ENCODE measurements at places on chromosomes 4 and X. TPM values are rescaled to one million over a fixed set of nuclear protein-coding genes. Genes with fewer than 3 reads are reported as not detected.
A peak's percentile ranks its signal among the peaks of the same experiment; 100 is the strongest.

Gene ARAF
- total RNA-seq: 63.5 TPM

Gene MAGEA2
- total RNA-seq: not detected

GRCh38 chr4:2482693-2483092 lies 13.8 kb downstream of the RNF4 start:
- no peak for DNase-seq

- DNase-seq: no peak
These were observed 143.1 kb downstream of the PALLD start for GRCh38 chr4:168639914-168640313.

Gene FHIP1A
- total RNA-seq: 19.8 TPM

Gene TMEM271
- not detected for total RNA-seq

DNA sequence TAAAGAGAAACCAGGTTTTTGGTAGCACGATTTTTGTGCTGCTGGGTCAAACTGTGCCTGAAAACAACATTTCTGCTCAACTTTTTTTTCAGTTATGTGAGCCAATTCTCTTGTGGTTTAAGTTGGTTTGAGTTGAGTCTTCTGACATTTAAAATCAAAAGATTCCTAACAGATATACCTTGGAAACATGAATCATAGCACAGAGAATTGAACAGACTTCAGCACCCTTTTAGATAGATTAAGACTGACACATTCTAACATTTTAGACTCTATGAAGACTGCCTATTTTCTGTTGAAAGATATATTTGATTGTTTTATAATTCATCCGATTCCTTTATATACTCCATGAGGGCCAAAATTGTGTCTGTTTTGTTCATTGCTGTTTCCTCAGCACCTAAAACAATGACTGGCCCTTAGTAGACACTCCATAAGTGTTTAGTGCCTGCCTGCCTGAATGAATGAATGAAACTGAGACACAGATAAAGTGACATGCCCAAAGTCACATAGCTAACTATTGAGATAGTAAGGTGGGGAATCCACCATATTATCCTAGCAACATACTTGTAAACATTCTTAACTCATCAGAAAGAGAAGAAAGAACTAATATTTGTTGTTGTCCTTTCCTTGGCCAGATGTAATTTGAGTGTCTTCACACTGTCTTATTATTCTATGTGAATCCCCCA lies 624.0 kb downstream of the MID1IP1 start:
- DNase-seq: no peak

- no peak for DNase-seq
These were observed 9.1 kb downstream of the USP51 start for GRCh38 chrX:55480390-55481062.

GRCh38 chr4:47590325-47590724 lies 105.2 kb downstream of the ATP10D start:
- no peak for DNase-seq

Gene RPS3A
- total RNA-seq: 2,661 TPM

Gene ATOH1
- total RNA-seq: not detected

GRCh38 chr4:78902298-78902697 lies 36.9 kb downstream of the PAQR3 start:
- DNase-seq: no peak

Gene ADGRL3
- 3.6 TPM for total RNA-seq

Gene USP17L29
- not detected for total RNA-seq

- DNase-seq: no peak
These were observed 32.6 kb downstream of the DOCK11 start for GRCh38 chrX:118528071-118528737.

GRCh38 chr4:66000510-66001117 lies 330.3 kb upstream of the EPHA5 start:
- DNase-seq: no peak

Gene PDLIM3
- total RNA-seq: 0.22 TPM

- no peak for DNase-seq
These were observed 15.5 kb downstream of the NUDT6 start for GRCh38 chr4:122906859-122907305.

Gene MAGEA1
- not detected for total RNA-seq

- no peak for DNase-seq
These were observed 1.9 kb downstream of the MAP3K15 start for GRCh38 chrX:19513383-19513782.

DNA sequence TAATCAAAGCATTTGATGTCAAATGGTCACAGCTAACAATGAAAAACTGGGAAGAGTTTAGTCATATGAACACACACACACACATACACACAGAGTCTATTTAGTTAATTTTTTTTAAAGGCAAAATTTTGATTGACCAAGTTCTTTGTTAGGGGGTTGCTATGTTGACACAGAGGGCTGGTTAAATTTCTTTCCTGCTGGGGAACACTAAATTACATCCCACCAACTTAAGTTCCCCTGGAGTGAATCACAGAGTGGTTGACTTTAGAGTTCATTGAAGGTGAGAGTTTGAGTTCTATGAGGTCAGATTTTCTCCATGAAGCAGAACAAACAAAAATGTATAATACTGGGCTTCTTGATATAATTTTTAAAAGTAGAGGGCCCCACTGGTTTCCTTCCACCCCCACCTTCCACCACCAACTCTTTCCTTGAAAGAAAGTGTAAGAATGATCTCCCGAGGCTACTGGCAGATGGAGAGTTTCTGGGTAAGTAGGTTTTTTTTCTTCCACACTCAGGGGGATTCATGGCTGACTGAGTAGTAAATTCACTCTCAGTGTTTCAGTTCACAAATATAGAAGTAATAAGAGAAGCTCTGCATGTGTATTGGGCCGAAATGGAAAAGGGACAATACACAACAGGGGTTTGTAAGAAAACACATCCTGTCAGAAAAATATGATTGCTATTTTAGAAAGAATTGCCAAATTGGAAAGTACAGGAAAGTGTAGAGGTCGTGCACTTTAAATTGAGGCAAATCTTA lies 917.0 kb upstream of the LCORL start:
- DNase-seq: no peak

DNA sequence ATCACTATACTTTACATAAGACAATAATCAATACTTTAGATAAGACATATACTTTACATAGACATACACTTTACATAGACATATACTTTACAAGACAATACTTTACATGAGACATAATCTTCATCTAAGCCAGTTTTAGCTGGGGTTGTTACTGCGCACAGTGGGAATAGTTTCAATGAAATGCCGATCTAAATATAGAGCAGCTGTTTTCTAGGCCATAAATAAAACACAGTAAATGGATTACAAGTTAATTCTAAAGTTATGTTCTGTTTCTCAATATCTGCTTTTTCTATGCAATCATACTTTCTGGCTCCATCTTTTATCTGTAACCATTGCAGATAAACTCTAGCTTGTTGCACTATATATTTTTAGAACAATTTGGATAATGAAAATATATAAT lies 1470.6 kb upstream of the PABPC4L start:
- DNase-seq: no peak

GRCh38 chr4:108982402-108983185 lies 219.7 kb upstream of the ETNPPL start:
- DNase-seq: no peak

DNA sequence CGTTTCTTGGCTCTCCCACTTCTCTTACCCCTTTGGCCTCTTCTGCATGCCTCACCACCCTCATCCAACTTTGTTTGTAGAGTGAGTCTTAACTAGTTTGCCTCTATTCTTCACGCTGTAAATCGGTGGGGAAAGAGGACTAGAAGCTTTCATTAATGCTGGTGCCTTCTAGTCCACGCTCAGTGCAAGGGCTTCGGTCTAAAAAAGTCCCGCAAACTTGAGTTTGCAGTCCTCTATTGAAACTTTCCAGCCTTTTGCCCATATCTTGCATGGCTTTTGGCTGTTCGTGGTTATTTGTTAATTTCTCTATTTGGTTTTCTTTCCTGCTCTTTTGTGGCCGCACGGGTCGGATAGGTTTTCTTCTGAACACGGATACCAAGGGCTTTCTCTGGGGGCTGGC lies 868 bp downstream of the DACH2 start:
- DNase-seq: no peak

Gene TMSB15A
- not detected for total RNA-seq

GRCh38 chr4:3660928-3661515 lies 105.2 kb upstream of the ADRA2C start:
- DNase-seq: no peak

GRCh38 chr4:145785391-145786008 lies 105.6 kb downstream of the C4orf51 start:
- no peak for DNase-seq

- DNase-seq: no peak
These were observed 117.4 kb downstream of the DIPK2B start for GRCh38 chrX:45083314-45083713.

GRCh38 chr4:110364911-110365520 lies 110.9 kb upstream of the ENPEP start:
- no peak for DNase-seq

Gene CXCL8
- 36.2 TPM for total RNA-seq

GRCh38 chrX:8366481-8366880 lies 98.1 kb upstream of the VCX3B start:
- no peak for DNase-seq

GRCh38 chr4:111064342-111064993 lies 441.6 kb upstream of the PITX2 start:
- peak; percentile 94 for DNase-seq

Gene BMPR1B
- 17.2 TPM for total RNA-seq

- no peak for DNase-seq
These were observed 7.4 kb downstream of the PCDH18 start for GRCh38 chr4:137524725-137525369.

DNA sequence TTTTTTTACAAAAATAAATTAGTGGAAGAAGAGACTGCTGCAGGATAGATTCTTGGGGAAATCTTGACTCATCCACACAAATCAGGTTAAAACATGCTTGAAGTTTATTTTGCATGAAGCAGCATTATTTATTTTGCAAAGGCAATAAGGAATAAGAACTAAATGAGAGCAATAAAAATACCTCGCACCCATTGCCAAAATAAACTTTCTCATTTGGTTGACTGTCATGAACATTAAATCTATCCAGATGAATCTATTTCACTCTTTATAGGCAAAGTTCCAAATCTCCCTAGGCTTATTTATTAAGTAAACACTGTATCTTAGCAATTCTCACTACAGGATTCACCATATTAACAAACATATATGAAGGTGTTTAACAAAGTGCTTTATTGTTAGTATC lies 58.9 kb downstream of the HOPX start:
- DNase-seq: peak; percentile 77

Gene C4orf36
- total RNA-seq: 3.5 TPM

DNA sequence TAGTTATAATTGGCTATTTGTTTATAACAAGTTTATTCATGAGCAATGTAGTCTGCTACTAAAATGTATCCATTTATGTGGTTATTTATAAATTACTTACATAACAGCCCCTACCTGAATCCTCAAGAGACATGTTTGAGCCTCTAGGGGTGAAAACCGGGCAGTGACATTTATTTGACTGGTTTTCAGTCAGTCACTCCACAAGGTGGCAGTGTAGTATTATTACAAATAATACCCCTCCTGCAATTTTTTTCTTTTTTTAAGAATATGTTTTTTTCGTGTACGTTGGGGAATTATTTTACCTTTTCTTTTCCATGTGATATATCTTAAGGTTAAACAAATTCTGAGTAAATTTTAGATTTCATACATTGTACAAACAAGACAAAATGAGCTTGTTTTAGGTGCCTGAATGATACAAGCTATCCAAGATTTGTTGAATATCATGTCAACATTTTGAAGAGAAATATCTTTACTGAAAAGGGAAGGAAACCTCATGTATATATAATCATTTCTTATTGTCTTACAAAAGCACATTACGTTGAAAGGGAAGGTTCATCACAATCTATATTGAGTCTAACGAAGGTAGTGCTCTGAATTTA lies 598.7 kb upstream of the TECRL start:
- DNase-seq: peak; percentile 68

Gene IL1RAPL2
- total RNA-seq: 3.2 TPM

GRCh38 chrX:100643212-100643611 lies 787 bp upstream of the SRPX2 start:
- peak; percentile 21 for DNase-seq

Gene GRIA2
- not detected for total RNA-seq

- DNase-seq: no peak
These were observed 209.4 kb downstream of the RAPGEF2 start for GRCh38 chr4:159312236-159312635.

GRCh38 chrX:119573840-119574393 lies 446 bp upstream of the UBE2A start:
- DNase-seq: peak; percentile 42

DNA sequence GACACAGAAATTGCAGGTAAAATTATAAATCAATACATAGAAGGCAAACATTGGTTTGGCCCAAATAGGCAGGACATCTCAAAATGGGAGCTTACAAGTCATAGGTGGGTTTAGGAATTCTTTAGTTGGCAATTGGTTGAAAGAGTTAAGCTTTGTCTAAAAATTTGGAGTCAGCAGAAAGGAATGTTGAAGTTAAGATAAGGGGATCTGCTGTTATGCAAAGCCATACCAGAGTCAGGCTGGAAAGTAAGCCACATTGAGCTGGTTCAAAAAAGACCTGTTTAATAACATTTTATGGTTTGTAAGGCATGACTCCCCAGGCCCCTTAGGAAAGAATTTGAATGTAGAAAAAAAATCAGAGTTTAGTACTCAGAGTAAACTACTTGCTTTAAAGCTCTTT lies 92.6 kb downstream of the IL13RA2 start:
- DNase-seq: no peak

DNA sequence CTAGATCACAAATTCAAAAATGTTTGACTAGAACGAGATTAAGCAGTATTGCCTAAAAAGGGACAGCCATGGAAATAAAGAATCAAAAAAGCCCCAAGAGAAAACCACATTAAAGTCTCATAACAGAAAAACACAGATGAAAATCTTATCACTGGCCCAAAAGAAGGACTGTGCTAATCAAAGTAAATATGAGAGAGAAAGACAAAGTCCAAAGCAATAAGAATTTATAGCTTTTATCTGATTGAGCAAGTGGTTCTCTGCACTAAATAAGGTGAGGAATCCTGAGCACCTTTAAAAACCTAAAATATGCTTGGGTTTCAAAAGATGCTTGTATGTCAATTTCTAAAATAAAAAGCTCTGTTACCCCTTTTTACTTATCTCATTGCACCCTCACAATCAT lies 409.3 kb downstream of the GASK1B start:
- DNase-seq: no peak

DNA sequence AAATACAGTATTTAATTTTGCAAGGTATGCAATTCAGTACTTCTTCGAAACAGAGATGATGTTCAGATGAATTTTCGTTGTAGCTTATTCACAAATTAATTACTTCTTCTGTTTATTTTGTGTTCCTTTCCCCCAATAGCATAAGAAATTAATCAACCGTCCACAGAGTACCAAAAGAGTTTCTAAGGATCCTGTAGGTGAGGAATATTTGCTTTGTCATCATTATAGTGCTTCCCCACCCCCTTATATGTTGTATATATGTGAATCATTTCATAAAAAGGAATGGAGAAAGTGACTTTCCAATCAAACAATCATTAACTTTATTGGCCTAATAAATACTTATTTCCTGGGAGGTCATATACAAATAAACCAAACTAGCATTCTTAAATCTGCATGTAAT lies 57.6 kb downstream of the DTHD1 start:
- no peak for DNase-seq

Data from MCF 10A (cell line).